GM12878 (cell line): ENCODE measurements at places on chromosomes 5 and 9. TPM values are rescaled to one million over a fixed set of nuclear protein-coding genes. Genes with fewer than 3 reads are reported as not detected.

The HCN1 gene
- not detected in 2 replicates for polyA plus RNA-seq

DNA sequence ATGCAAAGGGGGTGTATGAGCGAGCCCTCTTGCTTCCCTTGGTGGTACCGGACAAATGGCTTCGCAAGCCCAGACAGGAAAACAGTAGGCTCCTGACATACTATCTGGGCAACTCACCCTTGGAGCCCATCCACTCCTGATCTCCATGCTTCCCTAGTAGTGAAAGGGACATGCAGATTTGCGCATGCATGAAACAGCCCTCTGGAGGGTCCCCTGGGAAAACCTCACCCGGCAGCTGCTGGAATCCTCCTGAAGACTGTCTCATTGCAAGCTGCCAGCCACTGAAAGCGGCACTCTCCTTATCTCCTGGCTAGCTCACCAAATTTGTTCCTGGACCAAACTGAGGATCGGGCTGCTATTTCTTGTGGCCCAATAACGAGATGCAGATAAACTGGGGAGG lies 10.2 kb downstream of the ZNF169 start:
- no peak for DNase-seq
- H3K27ac ChIP-seq = no peak overlapping the region
- H3K27me3 ChIP-seq = no peaks in the 10 kb centered on the region
- no peaks in the 10 kb centered on the region for H3K4me1 ChIP-seq

GRCh38 chr9:83066771-83067170 lies 3.8 kb upstream of the RASEF start:
- no peak overlapping the region for H3K27ac ChIP-seq
- no peak for DNase-seq
- H3K36me3 ChIP-seq = no peaks in the 10 kb centered on the region
- no peaks in the 10 kb centered on the region for H3K4me1 ChIP-seq
- no peaks in the 10 kb centered on the region for H3K27me3 ChIP-seq

The FOXD4L6 gene
- polyA plus RNA-seq = not detected in 2 replicates

GRCh38 chr9:758146-758545 lies 83.4 kb upstream of the DMRT1 start:
- no peak overlapping the region for H3K27ac ChIP-seq
- H3K4me3 ChIP-seq = no peak overlapping the region
- no peaks in the 10 kb centered on the region for H3K36me3 ChIP-seq

DNA sequence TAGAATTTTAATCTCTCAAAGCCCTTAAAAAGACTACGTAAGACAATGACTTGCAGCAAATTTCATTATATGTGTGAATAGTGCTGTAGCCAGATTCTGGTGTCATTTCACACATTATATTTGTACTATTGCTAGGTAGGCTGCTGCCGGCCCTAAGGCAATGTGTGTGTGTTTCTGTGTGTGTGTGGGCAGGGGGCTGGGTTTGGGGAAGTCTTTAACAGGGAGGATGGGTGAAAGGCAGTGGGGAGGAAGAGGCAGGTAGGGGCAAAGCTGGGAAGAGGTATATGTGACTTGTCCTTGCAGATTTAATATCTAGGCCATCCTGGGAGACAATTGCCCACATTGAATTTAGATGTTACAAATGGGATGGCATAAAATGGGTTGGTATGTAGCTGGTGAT lies 130.8 kb downstream of the MACIR start:
- DNase-seq = no peak
- no peak overlapping the region for H3K4me3 ChIP-seq

- peaks cover 1% of the 10 kb centered on the region; the same call in 1 of the 2 replicates for H3K27me3 ChIP-seq
- no peak for DNase-seq
- no peaks in the 10 kb centered on the region for H3K36me3 ChIP-seq
- no peaks in the 10 kb centered on the region for H3K4me1 ChIP-seq
- no peak overlapping the region for H3K27ac ChIP-seq
- H3K4me3 ChIP-seq = no peak overlapping the region
These were observed 339.6 kb upstream of the SGCD start for GRCh38 chr5:155987265-155987810.

The MYMK gene
- polyA plus RNA-seq = not detected in 2 replicates

DNA sequence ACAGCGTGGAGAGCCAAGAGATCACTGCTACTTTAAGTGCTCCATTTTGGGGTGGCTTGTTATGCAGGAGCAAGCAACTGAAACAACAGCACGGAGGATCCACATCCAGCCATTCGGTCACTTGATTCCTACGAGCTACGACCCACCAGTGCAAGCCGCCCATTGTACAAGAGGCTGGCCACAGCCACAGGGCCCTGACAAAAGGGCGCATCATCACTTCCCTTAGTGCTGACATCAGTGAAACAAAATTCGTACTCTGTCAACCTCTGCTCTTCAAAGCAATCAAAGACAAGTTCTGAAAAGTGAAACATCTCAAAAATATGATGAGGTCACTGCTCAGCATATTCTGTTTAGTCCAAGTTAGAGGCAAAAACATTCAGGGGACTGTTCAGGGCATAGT lies 168.4 kb downstream of the GADD45G start:
- H3K27ac ChIP-seq = no peak overlapping the region
- H3K4me1 ChIP-seq = no peaks in the 10 kb centered on the region
- no peaks in the 10 kb centered on the region; the same call in 1 of the 2 replicates for H3K27me3 ChIP-seq
- no peak for DNase-seq

The BTNL8 gene
- polyA plus RNA-seq = 0.13 TPM in 1 of 2 replicates, not detected in the other

The SLC25A51 gene
- polyA plus RNA-seq = 10.8 and 12.1 TPM in 2 replicates

The NMUR2 gene
- polyA plus RNA-seq = 0.12 TPM in 1 of 2 replicates, not detected in the other

DNA sequence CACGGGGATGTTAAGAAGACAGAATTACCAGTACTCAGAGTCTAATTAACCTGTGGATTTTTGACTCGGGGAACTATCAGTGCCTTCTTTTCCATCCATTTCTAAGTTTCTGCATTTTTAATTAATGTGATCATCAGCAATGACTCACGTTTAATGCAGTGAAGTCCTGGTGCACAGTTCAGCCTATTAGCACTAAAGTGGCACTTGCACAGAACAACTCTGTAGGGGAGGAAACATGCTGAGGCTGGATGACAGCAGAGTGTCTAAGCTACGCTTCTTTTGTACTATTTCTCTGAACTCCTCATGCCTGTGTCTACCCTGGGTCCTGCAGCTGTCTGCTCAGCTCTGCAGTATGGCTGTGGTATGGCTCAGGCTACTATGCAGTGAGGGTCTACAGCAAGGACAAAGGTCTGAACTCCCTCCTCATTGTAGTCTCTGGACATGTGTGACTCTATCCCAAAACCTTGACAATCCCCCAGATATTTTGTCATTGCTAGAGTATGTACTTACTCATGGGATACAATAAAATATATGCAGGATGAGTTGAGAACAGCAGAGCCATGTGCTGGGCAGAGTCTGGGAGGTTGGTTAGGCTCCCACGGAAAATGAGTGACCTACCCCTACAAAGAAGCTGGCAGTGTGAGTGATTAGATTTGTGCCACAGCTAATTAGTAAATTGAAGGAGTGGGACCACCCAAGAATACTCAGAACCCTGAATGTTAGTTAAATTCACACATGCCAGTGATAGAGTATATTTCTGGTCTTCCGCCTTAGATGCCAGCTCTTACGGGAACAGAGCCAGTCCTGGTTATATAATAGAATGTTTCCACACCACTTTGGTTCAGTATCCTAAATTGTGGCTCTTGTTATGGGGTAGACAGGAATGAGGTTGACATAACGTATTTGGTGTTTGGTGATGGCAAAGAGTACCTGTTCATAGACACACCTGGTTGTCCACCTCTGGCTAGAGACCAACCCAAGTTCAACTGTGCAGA lies 148.0 kb downstream of the GHR start:
- no peak overlapping the region for H3K4me3 ChIP-seq
- no peaks in the 10 kb centered on the region for H3K36me3 ChIP-seq
- no peak for DNase-seq
- H3K27ac ChIP-seq = no peak overlapping the region
- no peaks in the 10 kb centered on the region for H3K27me3 ChIP-seq

GRCh38 chr5:53985796-53986195 lies 324.6 kb downstream of the ARL15 start:
- no peak overlapping the region for H3K4me3 ChIP-seq
- H3K36me3 ChIP-seq = no peaks in the 10 kb centered on the region
- no peak overlapping the region for H3K27ac ChIP-seq
- no peak for DNase-seq

GRCh38 chr9:38026021-38026809 lies 42.8 kb downstream of the SHB start:
- no peaks in the 10 kb centered on the region for H3K27me3 ChIP-seq
- H3K36me3 ChIP-seq = no peaks in the 10 kb centered on the region
- DNase-seq = no peak
- H3K27ac ChIP-seq = no peak overlapping the region
- no peak overlapping the region for H3K4me3 ChIP-seq

- H3K4me1 ChIP-seq = no peaks in the 10 kb centered on the region
- no peak for DNase-seq
- H3K27me3 ChIP-seq = no peaks in the 10 kb centered on the region
- peaks cover 34% of the 10 kb centered on the region for H3K36me3 ChIP-seq
- H3K27ac ChIP-seq = no peak overlapping the region
- H3K4me3 ChIP-seq = no peak overlapping the region
These were observed 47.2 kb downstream of the RAB24 start for GRCh38 chr5:177256296-177256695.

DNA sequence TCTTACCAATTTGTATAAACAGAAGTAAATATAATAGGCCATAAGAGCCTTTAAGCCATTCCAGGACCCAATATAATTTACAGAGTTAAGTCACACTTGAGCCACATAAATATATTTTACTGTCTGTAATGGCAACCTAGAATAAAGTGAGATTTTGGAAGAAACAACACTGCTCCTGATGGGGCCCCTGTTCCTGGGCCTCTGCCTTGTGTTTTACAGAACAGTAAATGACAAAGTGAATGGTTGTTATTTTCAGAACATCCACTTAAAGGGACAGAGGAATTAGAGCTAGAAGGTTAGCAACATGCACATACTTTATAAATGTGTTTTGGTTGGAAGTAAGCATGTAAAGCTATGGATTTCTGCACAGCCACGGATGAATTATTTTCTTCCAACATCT lies 3.6 kb downstream of the PTGER4 start:
- no peak overlapping the region for H3K27ac ChIP-seq
- H3K27me3 ChIP-seq = peaks cover 19% of the 10 kb centered on the region
- no peak for DNase-seq
- H3K4me3 ChIP-seq = no peak overlapping the region
- peaks cover 8% of the 10 kb centered on the region for H3K4me1 ChIP-seq

The MAPK9 gene
- 12.0 and 20.3 TPM in 2 replicates for polyA plus RNA-seq

DNA sequence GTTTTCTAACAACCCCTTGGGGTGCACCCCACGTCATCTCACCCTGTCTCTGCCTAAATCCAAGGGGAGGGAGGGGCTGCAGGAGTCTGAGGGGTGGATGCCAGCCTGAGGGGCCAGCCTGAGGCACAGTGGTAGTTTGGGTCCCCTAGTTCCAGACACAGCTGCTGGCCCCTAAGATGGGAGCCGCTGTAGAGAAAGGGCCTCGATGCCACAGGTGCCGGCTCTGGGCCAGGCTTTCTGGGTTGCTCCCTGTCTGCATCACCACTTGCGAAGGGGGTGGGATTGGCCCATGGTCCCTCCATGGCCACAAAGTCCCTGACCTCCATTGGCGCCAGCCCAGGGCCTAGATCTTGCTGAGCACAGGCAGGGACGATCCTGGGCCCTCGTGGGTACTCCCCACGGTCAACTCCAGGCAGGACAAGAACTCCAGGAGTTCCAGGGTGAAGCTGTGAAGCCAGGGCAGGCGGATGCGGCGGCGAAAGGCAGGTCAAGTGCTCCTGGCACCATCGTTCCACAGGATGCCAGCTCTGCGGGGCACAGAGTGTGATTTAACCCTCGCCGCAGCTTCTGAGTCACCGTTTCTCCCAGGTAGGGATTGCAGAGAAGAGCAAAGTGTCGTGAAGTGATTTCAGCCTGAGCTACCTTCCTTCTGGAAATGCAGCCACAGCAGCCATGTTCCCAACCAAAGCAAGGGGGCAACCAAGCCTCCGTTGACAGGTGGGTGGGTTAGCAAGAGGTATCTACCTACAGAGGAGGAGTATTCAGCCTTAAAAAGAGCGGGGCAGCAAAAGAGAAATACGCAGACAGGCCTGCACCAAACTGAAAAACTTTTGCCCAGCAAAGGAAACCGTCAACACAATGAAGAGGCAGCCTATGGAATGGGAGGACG lies 41.6 kb upstream of the EXOC3 start:
- H3K27ac ChIP-seq = peak overlapping the region; percentile 95
- H3K36me3 ChIP-seq = peaks cover 3% of the 10 kb centered on the region; the same call in 1 of the 2 replicates
- H3K4me1 ChIP-seq = peaks cover 56% of the 10 kb centered on the region

DNA sequence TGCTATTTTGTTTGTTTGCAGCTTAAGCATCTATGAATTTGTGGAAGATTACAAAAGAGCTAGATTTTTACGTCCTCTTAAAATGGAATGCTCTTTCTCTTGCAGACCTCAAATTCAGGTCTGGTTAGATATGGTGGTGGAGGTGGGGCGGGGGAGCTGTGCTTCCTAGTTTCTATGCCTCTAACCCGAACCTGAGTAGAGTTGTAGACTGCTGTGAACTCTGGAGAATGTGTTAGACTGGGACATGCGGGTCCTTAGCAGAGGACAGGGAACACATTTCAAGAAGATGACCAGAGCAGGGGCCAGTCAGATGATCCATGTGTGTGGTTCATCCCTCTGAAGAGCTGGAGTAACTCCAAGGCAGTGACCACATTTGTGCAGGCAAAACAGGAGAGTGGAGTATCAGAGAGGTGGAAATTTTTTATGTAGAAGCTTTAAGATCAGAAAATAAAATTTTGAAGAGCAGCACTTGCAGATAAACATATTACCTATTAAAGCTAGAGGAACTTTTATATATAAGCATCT lies 154.9 kb downstream of the FAM174A start:
- no peaks in the 10 kb centered on the region for H3K36me3 ChIP-seq
- H3K27ac ChIP-seq = no peak overlapping the region
- no peak for DNase-seq
- H3K4me3 ChIP-seq = no peak overlapping the region
- no peaks in the 10 kb centered on the region for H3K4me1 ChIP-seq

The SHOC1 gene
- 0.04 and 0.05 TPM in 2 replicates for polyA plus RNA-seq

- no peak overlapping the region for H3K4me3 ChIP-seq
- H3K4me1 ChIP-seq = no peaks in the 10 kb centered on the region
- H3K36me3 ChIP-seq = no peaks in the 10 kb centered on the region
- DNase-seq = no peak
These were observed 412.5 kb upstream of the POU5F2 start for GRCh38 chr5:94153736-94154450.

- no peaks in the 10 kb centered on the region for H3K27me3 ChIP-seq
- no peak for DNase-seq
- no peak overlapping the region for H3K27ac ChIP-seq
- H3K4me1 ChIP-seq = no peaks in the 10 kb centered on the region
These were observed 18.1 kb upstream of the ZFR start for GRCh38 chr5:32462618-32463017.

The STX17 gene
- polyA plus RNA-seq = 19.9 and 22.0 TPM in 2 replicates

DNA sequence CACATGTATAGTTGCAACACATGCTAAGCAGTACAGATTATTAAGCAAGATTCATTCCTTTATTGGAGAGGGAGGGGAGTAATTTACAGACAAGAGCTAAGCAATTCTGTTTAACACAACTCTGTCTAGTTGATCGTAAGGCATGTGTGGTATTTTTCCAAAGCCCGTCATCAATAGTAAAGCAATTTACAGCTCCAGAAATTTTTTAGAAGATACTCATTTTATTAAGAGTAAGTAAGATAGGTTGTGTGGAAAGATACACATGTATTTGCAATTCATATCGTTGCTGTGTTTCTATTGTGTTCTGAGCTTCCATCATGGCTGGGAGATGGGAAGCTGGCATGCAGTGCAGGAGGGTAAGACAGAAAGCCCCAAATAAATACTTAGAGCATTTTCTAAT lies 289.2 kb upstream of the TMEM161B start:
- no peak overlapping the region for H3K4me3 ChIP-seq
- H3K36me3 ChIP-seq = no peaks in the 10 kb centered on the region
- H3K4me1 ChIP-seq = no peaks in the 10 kb centered on the region
- H3K27me3 ChIP-seq = no peaks in the 10 kb centered on the region; the same call in 1 of the 2 replicates
